ENCODE measurements at places on chromosomes 7 and 10. TPM values are rescaled to one million over a fixed set of nuclear protein-coding genes. Genes with fewer than 3 reads are reported as not detected.
A peak's percentile ranks its signal among the peaks of the same experiment; 100 is the strongest.

Gene RTKN2
- 0.44 TPM for total RNA-seq

- H3K27me3 ChIP-seq, result no peaks in the 10 kb centered on the region
- peaks cover 5% of the 10 kb centered on the region for H3K4me1 ChIP-seq
- H3K27ac ChIP-seq, result no peak overlapping the region
These were observed 346.0 kb downstream of the FRMD4A start for GRCh38 chr10:13984647-13985155.

GRCh38 chr10:16843252-16843870 lies 26.1 kb upstream of the RSU1 start:
- H3K27ac ChIP-seq, result no peak overlapping the region
- DNase-seq, result peak; percentile 66
- H3K27me3 ChIP-seq, result peaks cover 2% of the 10 kb centered on the region
- peaks cover 16% of the 10 kb centered on the region for H3K36me3 ChIP-seq
- peaks cover 5% of the 10 kb centered on the region for H3K4me1 ChIP-seq
- H3K4me3 ChIP-seq, result no peak overlapping the region

DNA sequence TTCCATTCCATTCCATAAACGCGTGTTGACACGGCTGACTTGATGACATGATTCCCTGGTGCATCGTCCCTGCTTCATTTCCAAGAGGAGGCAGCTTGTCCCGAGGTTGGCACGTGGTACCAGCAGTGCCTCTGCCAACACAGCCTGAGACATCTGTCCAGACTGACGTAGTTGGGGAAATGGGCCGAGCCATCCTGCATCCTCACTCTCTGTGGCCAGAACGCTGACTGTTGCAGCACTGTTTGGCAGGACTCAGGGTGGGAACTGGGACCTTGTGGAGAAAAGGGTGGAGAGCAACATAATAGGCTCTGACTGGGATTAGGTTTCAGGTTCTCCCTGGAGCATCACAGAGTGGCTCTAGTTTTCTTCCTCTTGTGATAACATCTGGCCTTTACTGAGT lies 118.6 kb upstream of the BTBD16 start:
- no peak for DNase-seq
- no peaks in the 10 kb centered on the region for H3K4me1 ChIP-seq
- H3K27ac ChIP-seq, result no peak overlapping the region
- H3K4me3 ChIP-seq, result no peak overlapping the region
- H3K27me3 ChIP-seq, result peaks cover 13% of the 10 kb centered on the region

DNA sequence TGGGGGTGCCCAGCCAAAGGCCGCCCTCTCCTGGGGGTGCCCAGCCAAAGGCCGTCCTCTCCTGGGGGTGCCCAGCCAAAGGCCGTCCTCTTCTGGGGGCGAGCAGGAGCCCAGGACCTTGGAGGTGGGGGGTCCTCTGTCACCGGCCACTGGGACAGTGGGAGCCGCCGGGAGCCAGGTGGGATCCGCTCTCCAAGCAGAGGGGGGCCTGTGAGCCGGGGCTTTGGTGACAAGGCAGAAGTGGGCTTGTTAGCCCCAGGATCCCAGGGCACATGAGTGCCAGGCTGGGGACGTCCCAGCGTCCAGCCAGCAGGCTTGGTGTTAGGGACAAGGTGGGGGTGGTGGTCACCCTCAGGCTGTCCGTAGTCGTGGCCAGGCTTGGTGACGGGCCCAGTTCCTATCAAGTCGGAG lies 29.4 kb upstream of the UTF1 start:
- no peak for DNase-seq
- H3K27me3 ChIP-seq, result peaks cover 1% of the 10 kb centered on the region
- H3K4me3 ChIP-seq, result no peak overlapping the region

DNA sequence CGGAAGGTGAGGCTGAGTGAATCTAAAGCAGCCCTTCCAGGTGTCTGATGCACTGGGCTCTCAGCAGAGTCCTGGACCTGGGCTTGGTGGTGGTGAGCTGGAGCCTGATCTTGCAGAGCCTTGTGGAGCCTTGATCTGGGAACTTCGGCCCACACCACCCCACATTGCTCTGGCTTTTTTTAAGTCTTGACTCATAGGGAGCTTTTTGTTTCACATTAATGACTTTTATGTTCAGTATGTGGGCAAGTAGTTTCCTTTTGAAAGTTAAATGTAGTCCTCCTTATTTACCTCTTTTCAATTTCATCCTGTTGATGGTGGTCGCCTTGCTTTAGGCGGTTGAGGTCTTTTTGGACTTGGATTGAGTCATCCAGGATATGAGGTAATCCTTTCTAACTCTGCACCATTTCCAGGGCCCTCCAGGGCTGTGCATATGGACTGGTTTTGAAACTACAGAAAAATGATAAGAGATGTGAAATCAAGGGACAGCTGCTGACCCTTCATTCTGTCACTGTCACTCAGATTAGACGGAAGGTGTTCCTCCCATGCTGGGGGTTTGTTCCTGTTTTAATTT lies 2.9 kb upstream of the NRAP start:
- peaks cover 7% of the 10 kb centered on the region for H3K36me3 ChIP-seq
- no peak for DNase-seq
- H3K27me3 ChIP-seq, result peaks cover 9% of the 10 kb centered on the region
- H3K4me1 ChIP-seq, result no peaks in the 10 kb centered on the region
- no peak overlapping the region for H3K4me3 ChIP-seq
- no peak overlapping the region for H3K27ac ChIP-seq

DNA sequence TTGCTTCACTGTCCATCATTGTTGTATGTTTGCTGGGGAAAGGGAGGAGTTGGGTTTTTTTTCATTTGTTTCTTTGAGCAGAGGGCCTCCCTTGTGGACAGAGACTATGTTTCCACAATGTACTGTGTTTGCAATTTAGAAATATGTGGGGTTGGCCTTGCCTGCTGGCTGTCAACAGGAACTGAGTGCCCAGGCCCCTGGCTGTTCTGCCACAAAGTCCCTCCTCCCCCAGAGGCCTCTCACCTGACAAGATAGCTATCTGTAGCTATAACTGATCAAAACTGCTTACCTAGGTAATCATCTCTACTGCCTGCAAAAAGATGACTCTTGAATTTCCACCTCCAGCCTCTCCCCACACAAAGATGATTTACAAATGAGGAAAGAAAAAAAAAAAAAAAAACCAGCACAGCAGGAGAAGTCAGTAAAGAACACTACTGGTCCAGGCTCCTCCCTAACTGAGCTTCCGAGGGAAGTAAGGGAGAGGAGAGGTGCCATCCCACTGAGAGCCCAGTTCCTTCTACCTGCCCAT lies 121.8 kb downstream of the SGMS1 start:
- H3K27ac ChIP-seq, result peak overlapping the region; percentile 27
- no peak for DNase-seq
- no peak overlapping the region for H3K4me3 ChIP-seq
- H3K36me3 ChIP-seq, result peaks cover 14% of the 10 kb centered on the region

- no peak overlapping the region for H3K27ac ChIP-seq
These were observed 115.8 kb upstream of the VSTM2A start for GRCh38 chr7:54426406-54426805.

Gene ZNF853
- total RNA-seq, result 9.5 TPM
